Inflammatory macrophage treated with lipopolysaccharide for 1 hour (primary cell): ENCODE measurements at places on chromosomes 6 and 20.

GRCh38 chr6:40352006-40352405 is 235.2 kb downstream of the LRFN2 start:
- no peak for DNase-seq

- no peak for DNase-seq
Observed at GRCh38 chr20:50645253-50646068, 45.9 kb downstream of the RIPOR3 start.

GRCh38 chr20:59814840-59815340 is 118.5 kb downstream of the SYCP2 start:
- DNase-seq, result no peak

GRCh38 chr20:40286975-40287531 is 402.0 kb downstream of the MAFB start:
- no peak for DNase-seq

DNA sequence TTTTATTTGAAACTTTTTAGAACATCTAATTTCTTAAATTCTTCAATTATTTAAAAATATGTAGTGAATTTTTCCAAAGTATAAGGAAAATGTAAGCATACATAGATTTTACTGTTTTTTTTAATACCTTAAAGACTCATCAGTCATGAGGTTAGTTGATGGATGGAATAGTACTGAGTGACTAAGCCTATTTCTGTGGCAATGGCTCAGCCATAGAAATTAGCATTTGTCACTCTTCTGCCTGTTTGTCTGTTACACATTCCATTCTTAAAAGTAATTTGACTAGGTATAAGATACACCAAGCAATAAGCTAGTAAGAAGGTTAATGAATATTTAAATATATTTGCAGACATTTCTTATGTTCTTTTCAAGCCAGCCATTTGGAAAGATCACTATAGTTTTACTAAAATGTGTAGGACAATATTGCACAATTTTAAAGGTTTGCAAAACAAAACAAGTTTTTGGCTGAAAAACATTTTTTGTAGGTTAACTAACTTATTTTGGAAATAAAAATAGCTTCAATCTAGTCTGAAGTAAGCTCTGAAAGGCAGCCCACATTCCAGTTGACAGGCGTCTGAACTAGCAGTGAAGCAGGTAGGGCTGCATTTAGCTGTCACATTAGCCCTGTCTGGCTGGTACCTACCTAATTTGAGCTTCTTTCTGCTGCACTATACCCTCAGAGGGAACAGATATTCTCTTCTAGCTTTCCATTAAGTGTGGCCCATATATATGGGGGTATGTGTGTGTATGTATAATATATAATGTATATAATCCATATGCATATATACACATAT is 385.7 kb downstream of the GRIK2 start:
- DNase-seq, result peak; percentile 58

- no peak for DNase-seq
Observed at GRCh38 chr6:125182237-125183008, 28.9 kb downstream of the TPD52L1 start.
